ENCODE measurements at places on chromosomes 1 and 21. TPM values are rescaled to one million over a fixed set of nuclear protein-coding genes. Genes with fewer than 3 reads are reported as not detected.

- no peak for DNase-seq
- H3K36me3 ChIP-seq = no peaks in the 10 kb centered on the region
- H3K27ac ChIP-seq = no peak overlapping the region
- no peak overlapping the region for H3K4me3 ChIP-seq
- H3K4me1 ChIP-seq = peaks cover 2% of the 10 kb centered on the region
Observed at GRCh38 chr1:201192261-201192788, 1.7 kb downstream of the IGFN1 start.

Gene S100A3
- total RNA-seq = not detected

Gene AMY1A
- not detected for total RNA-seq

DNA sequence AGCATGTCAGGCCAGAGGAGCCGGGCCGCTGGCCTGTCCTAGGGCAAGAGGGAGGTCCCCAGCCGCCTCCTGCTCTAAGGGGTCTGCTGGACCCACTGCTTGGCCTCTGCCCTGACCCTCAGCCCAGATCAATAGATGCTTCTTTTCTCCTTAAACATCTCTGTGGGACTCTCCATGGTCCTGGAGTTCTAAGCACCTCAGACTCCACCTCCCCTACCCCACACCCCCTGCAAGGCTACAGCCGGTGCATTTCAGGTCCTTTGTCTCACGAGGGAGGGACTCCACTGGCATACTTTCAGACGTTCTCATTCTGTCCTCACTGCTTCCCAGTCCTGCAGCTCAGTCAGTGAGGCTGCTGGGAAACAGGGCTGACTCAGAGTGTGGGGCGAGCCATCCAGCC, 11.0 kb downstream of the CNTN2 start:
- H3K4me1 ChIP-seq = no peaks in the 10 kb centered on the region
- H3K27me3 ChIP-seq = no peaks in the 10 kb centered on the region
- no peak for DNase-seq
- H3K36me3 ChIP-seq = no peaks in the 10 kb centered on the region

GRCh38 chr1:154768456-154769125, 101.5 kb downstream of the KCNN3 start:
- peaks cover 10% of the 10 kb centered on the region for H3K27me3 ChIP-seq
- peaks cover 3% of the 10 kb centered on the region for H3K4me1 ChIP-seq
- no peak overlapping the region for H3K4me3 ChIP-seq
- no peak for DNase-seq

- no peak overlapping the region for H3K27ac ChIP-seq
- H3K27me3 ChIP-seq = peaks cover 35% of the 10 kb centered on the region
- H3K36me3 ChIP-seq = no peaks in the 10 kb centered on the region
- peaks cover 9% of the 10 kb centered on the region for H3K4me1 ChIP-seq
- H3K4me3 ChIP-seq = no peak overlapping the region
- DNase-seq = no peak
Observed at GRCh38 chr1:119808491-119808890, 2.8 kb downstream of the REG4 start.

Gene ESRRG
- not detected for total RNA-seq

DNA sequence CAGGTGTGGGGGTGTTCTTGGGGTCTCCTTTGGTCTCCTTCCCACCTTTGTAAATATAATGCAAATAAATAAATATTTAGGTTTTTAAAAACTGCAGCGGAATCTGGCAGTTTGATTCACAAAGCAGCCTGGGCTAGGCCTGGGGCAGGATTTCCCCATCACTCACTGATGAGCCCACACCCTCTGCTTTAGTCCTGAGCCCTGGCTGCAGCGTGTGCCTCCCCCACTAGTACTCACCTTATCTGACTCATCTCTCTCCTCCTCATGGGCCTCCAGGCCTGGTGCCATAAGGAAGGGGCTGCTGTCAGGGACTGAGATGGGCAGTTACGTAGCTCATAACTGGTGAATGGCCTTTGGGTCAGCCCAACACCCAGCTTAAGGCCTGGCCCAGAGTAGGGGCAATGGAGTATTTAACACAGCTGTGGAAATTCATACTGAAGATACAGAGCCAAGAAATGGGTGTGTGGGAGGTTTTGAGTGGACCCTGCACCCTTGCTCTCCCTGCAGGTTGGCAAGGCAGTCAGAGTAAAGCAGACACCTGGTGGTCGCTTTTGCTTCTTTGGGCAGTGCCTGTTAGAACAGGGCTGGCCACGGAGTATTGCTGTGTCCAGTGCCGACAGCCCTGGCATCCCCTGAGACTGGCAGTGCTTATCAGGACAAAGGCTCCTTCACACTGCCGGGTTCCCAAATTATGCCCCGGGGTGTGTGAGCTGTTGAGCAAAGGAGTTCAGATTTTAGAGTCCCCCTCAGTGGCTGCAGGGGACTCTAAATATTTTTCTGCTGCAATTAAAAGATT, 39.7 kb downstream of the AZIN2 start:
- H3K36me3 ChIP-seq = peaks cover 13% of the 10 kb centered on the region
- no peak overlapping the region for H3K27ac ChIP-seq
- H3K4me1 ChIP-seq = peaks cover 11% of the 10 kb centered on the region
- no peak overlapping the region for H3K4me3 ChIP-seq

Gene KCND3
- total RNA-seq = not detected

Gene DNAJC6
- total RNA-seq = 1.4 TPM

Gene LORICRIN
- total RNA-seq = not detected

Gene TSTD1
- 63.2 TPM for total RNA-seq

Gene TNFRSF1B
- 274 TPM for total RNA-seq

Gene SORT1
- 10.8 TPM for total RNA-seq

Gene CHAF1B
- total RNA-seq = 27.4 TPM

GRCh38 chr21:31141389-31142000, 103.2 kb upstream of the KRTAP19-8 start:
- no peak overlapping the region for H3K27ac ChIP-seq
- peaks cover 27% of the 10 kb centered on the region for H3K36me3 ChIP-seq
- peaks cover 9% of the 10 kb centered on the region for H3K4me1 ChIP-seq
- DNase-seq = no peak

Gene FCGR3B
- total RNA-seq = not detected

GRCh38 chr1:37433171-37433570, 41.2 kb upstream of the ZC3H12A start:
- H3K36me3 ChIP-seq = no peaks in the 10 kb centered on the region
- peaks cover 5% of the 10 kb centered on the region for H3K27me3 ChIP-seq
- no peak for DNase-seq
- no peaks in the 10 kb centered on the region for H3K4me1 ChIP-seq
- no peak overlapping the region for H3K4me3 ChIP-seq

- no peaks in the 10 kb centered on the region for H3K4me1 ChIP-seq
- DNase-seq = no peak
- no peak overlapping the region for H3K27ac ChIP-seq
- no peak overlapping the region for H3K4me3 ChIP-seq
Observed at GRCh38 chr1:178739285-178740045, 14.4 kb downstream of the RALGPS2 start.

Gene RNU1-2
- 1,730 TPM for total RNA-seq

Gene SYT11
- total RNA-seq = 11.9 TPM

DNA sequence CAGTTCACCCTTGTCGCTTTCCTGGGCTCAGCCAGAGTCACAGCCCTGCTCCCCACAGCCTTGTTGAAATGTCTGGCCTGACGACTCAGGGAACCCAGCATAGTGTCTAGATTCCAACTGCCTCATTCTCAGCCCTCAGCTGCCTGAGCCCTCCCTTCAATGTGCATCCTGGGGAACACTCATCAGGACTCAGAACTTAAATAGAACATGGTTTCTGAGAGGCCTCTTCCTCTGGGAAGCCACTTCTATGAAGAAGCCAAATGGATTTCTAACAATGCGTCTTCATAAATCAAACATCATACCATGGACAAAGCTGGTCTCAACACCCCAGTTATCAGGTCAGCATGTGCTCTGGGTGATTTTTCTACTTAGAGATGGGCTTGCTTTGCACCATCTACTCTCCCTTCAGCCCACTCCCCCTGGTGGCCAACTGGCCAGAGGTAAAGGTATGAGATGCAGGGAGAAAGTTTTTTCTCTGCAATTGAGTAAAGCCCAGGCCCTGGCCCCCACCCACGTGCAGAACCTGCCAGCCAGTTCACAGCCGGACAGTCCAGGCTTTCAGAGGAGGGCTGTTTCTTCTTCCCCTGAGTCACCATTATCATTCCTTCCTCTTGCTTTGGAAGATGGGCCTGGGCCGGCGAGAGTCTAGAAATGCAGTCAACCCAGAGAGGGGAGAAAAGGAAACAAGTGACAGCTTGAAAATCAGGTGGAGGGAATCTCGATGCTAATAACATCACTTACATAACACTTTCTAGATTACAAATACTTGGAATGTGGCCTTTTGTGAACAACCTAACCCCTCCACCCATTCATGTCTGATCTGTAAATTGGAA, 32.1 kb downstream of the CD244 start:
- no peaks in the 10 kb centered on the region for H3K27me3 ChIP-seq
- H3K27ac ChIP-seq = no peak overlapping the region
- peaks cover 40% of the 10 kb centered on the region for H3K36me3 ChIP-seq
- peak; percentile 87 for DNase-seq

Gene PCP4L1
- total RNA-seq = 0.34 TPM

Gene PLA2G2D
- total RNA-seq = not detected

DNA sequence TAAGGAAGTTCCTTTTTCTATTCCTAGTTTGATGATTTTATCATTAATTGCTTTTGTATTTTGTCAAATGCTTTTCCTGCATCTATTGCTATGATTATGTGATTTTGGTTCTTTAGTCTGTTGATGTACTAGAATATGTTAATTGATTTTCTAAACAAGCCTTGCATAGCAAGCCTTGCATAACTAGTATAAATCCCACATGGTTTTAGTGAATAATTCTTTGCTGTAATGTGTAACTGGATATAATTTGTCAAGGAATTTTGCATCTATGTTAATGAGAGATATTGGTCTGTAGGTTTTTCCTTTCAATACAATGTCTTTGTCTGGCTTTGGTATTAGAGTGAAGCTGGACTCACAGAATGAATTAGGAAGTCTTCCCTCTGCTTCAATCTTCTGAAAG, 460.2 kb downstream of the LTN1 start:
- no peaks in the 10 kb centered on the region for H3K36me3 ChIP-seq
- H3K4me3 ChIP-seq = no peak overlapping the region

Gene IGSF3
- 0.11 TPM for total RNA-seq

Gene DISP3
- 0.55 TPM for total RNA-seq

Gene UMODL1
- total RNA-seq = not detected

- H3K4me1 ChIP-seq = peaks cover 14% of the 10 kb centered on the region
- H3K27ac ChIP-seq = no peak overlapping the region
- no peak overlapping the region for H3K4me3 ChIP-seq
- peaks cover 6% of the 10 kb centered on the region for H3K27me3 ChIP-seq
Observed at GRCh38 chr1:147238925-147239820, 3.3 kb upstream of the CHD1L start.

Gene PFKFB2
- total RNA-seq = 6.6 TPM

Data from activated CD8-positive, alpha-beta T cell treated with anti-CD3 and anti-CD28 coated beads, Interleukin-2, amount 10 ng/mL, durations not matched to agents 7 days and 5 days (primary cell).